ENCODE measurements at places on chromosomes 2 and 18.

DNA sequence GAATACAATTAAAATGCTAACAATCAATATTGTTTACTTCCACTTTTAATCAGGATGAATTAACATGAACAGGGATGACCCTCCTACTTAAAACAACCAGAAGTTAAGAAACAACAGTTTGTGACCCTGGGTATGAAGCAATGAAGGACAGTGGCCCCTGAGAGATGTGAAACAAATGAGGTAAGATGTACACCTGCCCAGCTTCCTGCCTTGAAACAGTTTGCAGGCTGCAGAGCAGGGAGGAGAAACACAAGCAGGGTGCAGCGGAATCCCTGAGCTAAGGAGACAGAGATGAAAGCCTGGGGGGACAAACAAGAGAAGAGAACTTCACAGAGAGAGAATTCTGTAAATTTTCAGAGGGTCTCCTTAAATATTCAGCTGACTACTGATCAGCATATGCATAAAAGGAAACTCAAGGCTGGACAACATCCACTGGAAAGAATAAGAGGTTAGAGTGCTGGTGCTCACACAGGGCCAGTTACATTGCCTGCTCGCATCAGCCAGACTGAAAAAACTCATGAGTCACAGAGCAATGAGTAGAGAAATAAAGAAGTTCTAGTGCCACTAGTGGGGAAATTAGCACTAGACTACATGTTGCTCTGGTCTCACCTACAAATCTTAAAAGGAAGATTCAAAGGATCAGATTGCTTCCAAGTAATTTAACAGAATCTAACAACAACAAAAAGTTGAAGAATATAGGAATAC is 106.4 kb downstream of the PID1 start:
- DNase-seq = no peak

- no peak for DNase-seq
These were observed 112.1 kb downstream of the MBD2 start for GRCh38 chr18:54112356-54112755.

GRCh38 chr2:173571021-173571821 is 216.5 kb downstream of the CDCA7 start:
- DNase-seq = no peak

- no peak for DNase-seq
These were observed 100.7 kb upstream of the FOSL2 start for GRCh38 chr2:28291811-28292440.

DNA sequence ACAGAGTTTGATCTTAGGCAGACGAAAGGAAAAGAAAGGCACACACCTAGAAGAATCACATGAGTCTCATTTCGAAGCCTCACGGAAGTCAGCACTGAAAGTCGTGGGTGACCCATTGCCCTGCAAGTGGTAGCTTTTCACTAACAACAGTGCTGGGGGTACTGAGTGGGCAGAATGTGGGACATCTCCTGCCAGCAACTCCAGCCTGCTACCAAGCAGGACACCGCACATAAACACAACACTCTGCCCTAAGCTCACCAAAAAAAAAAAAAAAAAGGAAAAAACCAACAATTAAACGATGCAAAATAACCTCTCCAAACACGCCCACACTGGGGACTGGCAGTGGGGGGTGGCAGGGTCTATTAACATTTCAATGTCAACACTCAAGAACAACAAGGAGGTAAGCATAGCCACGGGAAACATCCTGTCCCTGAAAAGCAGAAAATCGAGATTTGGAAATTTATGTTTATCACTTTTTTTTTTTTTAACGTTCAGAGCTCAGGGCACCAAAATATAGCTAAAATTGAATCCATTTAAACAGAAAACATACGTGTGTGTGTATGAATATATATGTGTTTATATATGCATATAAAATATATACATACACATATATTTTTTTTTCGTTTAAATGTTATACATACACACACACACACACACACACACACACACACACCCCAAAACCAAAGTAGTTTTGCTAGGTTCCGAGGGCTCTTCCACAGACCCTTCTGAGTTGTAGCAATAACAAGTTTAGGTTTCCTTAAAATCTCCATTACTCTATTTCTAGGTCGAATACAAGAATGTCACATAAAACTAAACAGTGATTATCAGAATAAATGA is 2.2 kb downstream of the INO80D start:
- no peak for DNase-seq

- no peak for DNase-seq
These were observed 142.0 kb upstream of the UNC80 start for GRCh38 chr2:209629597-209629996.

DNA sequence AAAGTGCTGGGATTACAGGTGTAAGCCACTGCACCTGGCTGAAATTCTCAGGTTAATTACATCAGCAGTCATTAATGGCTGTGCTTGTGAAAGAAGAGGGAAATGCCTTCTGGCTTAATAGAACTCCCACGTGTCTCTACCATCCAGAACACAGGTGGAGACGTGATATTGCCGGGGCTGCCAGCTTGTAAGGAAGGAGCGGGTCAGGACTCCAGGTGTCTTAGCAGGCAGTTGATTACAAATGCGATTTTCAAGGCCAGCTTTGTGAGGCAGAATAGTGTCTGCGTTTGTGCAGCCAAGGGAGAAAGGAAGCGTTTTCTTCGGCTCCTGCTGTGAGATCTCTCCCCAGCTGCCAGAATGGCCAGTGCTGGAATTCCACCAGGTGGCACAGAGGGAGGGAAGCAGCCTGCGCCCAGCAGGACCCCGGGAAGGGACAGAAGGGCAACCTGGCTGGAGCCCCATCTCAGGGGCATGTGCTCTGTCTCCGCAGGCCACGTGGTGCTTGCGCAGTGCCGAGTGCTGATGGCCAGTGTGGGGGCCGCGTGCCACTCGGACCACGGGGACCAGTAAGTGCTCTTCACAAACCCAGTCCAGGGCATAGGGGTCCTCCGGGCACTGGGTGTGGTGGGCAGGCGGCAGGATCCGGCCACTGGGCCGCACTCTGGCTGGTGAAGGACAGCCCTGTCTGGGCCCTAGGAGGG is 3.7 kb upstream of the ESPNL start:
- DNase-seq = no peak

DNA sequence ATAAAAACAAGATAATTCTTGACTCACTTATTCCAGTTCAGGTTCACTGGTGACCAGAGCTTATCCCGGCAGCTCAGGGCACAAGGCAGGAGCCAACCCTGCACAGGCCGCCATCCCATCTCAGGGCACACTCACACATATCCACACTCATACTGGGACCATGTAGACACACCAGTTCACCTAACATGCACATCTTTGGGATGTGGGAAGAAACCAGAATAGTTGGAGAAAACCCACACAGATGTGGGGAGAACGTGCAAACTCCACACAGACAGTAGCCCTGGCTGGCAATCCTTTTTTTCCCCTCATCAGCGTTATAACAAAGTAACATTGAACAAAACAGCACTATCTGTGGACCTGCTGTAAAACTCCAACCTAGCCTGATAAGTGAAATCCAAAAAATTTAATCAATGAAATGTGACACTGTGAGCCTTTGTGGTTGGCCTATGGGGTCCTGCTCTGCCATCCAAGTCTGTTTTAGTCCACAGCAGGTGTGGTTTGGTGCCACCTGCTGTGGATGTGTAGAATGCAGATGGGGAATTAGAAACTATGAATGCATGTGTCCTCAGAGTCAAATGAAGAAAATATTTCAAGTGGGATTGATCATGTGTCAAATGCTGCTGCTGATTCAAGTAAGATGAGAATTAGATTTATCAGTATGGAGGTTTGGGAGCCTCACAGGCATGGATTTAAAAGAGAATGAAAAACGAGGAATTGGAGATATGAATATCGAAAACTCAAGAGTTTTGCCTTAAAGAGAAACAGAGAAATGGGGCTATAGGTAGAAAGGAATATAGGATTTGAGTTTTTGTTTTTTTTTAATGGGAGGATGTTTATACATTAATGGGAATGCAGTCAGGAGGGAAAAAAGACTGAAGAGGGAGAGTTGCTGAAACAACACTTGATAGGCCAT is 47.0 kb downstream of the UGP2 start:
- peak; percentile 0 for DNase-seq

GRCh38 chr2:144546933-144547332 is 27.0 kb upstream of the ZEB2 start:
- no peak for DNase-seq

GRCh38 chr2:166229678-166230023 is 101.8 kb upstream of the SCN1A start:
- no peak for DNase-seq

DNA sequence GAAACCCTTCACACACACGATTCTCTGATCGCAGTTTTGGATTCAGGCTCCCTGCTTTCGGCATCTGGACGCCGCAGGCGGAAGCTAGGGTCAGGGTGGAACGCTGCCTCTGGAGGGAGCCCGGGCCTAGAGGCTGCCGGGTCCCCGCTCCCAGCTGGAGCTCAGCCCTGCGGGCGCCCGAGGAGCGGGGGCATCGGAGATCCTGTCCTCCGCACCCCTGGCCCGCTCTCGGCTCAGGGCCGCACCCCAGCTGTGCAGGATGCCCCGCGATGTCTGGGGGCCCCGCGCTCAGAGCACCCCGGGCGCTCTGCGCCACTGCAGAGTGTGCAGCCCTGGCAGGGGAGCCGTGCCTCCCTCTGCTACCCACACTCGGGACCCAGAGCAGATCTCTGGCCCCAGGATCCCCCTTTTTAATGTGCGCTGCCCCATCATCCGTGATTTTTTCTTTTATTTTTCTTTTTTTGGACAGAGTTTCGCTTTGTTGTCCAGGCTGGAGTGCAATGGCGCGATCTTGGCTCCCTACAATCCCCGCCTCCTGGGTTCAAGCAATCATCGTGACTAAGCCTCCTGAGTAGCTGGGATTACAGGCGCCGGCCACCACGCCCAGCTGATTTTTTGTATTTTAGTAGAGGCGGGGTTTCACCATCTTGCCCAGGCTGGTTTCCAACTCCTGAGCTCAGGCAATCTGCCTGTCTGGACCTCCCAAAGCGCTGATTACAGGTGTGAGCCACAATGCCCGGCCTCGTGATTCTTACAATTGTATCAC is 54.8 kb upstream of the TUBA3E start:
- no peak for DNase-seq

Measured in stimulated activated CD8-positive, alpha-beta memory T cell treated with anti-CD3 and anti-CD28 coated beads, Interleukin-4, amount 100 ng/mL, for 4 hours (primary cell).